ENCODE measurements at places on chromosomes 6 and 20. TPM values are rescaled to one million over a fixed set of nuclear protein-coding genes. Genes with fewer than 3 reads are reported as not detected.

NOX3 gene
- not detected for total RNA-seq

DNA sequence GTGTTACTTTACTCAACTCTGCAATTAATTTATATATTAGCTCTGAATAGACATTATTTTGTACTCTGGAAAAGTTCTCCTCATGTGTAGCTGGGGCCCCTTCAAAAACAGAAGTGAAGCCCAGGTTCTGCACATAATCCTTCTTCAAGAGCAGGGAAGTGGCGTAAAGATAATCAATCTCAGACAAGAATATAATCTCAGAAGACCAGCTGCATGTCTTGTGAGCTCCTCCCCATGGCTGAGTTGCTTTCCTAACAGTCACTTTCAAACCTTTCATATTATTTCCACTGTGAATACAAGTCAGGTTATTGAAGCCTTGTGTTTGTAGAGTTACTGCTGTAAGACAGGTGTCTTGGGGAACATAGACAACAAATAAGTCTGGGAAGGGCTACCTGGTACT lies 691.9 kb downstream of the RFPL4B start:
- no peaks in the 10 kb centered on the region for H3K27me3 ChIP-seq
- H3K27ac ChIP-seq, result no peak overlapping the region
- DNase-seq, result no peak
- no peaks in the 10 kb centered on the region for H3K4me1 ChIP-seq
- no peaks in the 10 kb centered on the region for H3K36me3 ChIP-seq

DNA sequence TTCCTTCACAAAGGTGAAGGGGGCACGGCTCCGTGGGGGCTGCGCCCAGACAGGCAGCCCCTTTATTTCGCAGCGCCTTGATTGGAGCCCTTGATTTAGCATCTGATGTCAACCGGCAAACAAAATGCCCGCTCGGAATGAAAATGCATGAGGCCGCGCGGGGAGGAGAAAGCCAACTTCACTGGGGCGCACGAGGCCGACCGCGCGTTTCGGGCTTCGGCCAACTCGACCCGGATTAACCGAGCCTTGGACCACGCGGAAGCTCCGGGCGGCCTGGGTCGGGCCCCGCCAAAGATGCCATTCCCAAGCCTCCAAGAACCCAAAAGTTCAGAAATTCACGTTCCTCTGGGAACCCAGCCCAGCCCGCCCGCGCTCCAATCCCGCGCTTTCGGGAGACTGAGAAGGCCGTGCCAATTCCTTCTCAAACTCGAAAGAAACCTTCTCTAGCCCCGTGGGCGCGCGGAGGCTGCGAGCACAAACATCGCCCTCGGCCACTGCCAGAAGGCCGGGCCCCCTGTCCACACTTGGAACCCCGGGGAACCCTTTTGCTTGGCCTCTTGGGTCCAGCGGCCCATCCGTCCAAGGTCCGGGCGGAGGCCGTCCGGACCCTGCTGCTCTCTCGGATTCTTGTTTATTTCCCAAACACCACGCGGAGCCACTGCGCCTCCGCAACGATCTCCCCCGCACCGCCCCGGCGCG lies 879 bp upstream of the INSM1 start:
- DNase-seq, result no peak
- peak overlapping the region; percentile 30 for H3K4me3 ChIP-seq
- H3K36me3 ChIP-seq, result no peaks in the 10 kb centered on the region
- no peak overlapping the region for H3K27ac ChIP-seq
- peaks cover 20% of the 10 kb centered on the region for H3K4me1 ChIP-seq

DNA sequence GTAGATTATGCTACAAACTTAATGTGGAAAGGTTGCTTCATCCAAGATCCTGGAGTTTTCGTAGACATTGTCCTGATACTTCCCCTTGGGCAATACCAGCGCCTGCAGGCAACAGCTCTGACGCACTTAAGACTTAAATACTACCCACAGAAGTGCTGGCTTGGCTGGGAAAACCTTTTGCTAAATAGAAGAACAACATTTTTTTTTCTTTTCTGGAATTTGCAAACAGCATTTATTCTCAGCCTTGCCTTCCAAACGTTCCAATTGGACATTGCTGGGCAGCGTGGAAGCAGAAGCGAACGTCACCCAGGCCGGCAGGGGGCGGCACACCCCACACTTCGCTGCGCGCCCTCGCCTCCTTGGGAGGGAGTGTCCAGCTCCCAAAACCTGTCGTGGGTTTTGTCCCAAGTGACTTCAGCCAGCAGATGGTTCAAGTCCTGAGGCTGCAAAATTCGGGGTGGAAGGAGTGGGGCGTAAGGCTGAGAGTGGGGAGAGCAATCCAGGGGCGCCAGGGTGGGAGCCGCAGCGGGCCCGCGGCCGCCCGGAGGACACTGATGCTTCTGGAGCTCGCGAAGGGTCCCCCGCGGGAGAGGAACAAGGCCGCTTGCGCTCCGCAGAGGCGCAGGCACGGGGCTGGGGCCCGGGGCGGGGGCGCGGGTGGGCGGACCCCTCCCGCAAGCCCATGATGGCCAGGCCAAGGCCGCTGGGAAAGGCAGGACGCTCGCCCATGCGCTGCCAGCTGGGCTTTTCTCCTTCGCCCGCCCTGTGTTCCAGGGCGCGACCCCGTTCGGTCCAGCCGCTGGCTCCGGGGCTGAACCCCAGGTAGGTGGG lies 60.8 kb upstream of the MAP3K4 start:
- no peaks in the 10 kb centered on the region for H3K36me3 ChIP-seq
- H3K4me3 ChIP-seq, result peak overlapping the region; percentile 48
- H3K4me1 ChIP-seq, result peaks cover 3% of the 10 kb centered on the region
- H3K27ac ChIP-seq, result no peak overlapping the region
- DNase-seq, result peak; percentile 83

Measured in muscle of leg (tissue), 16 donors.